HepG2 (cell line): ENCODE measurements at places on chromosomes 7 and 10. TPM values are rescaled to one million over a fixed set of nuclear protein-coding genes. Genes with fewer than 3 reads are reported as not detected.

DNA sequence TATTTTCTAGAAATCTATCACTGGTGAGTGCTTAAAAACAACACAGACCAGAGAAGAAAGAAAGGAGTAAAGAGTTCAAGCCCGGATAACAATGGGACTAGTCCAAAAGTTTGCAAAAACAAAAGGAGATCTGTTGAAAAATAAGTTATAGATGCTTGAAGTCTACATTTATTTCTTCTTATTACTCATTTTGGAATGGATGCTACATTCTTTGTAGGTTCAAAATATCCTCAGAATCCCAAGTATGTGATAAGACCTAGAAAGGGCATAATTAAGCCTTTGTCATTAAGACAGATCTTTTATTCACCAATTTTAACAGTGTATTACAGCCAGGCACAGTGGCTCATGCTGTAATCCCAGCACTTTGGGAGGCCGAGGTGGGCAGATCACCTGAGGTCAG lies 42.7 kb upstream of the ITGB8 start:
- no peak for DNase-seq

- DNase-seq: peak; percentile 40
Measured at GRCh38 chr7:32937344-32938174, 19.7 kb upstream of the FKBP9 start.

DNA sequence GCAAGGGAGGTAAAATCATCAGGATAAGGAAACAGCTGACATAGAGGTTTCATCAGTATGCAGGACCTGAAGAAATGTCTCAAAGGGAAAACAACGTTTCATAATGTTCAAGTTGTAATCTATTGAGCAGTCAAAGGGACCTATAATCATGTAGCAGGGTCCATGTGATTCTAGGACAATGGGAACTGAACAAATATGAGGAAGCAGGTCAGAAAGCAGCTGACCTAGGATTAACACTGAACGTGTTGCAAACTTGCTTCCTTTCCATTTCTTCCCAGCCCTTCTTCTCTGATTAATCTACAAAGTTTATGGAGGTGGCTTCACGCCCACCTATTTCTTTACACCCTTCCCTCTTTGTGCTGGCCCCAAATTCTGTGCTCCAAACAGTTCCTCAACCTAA lies 256.9 kb upstream of the AKR1E2 start:
- no peak for DNase-seq

GRCh38 chr7:25069900-25070443 lies 55.1 kb downstream of the CYCS start:
- DNase-seq: peak; percentile 64

Gene UNC5B
- 0.07 and 0.13 TPM in 2 replicates for polyA plus RNA-seq
